ENCODE measurements at places on chromosomes 2 and 18.

DNA sequence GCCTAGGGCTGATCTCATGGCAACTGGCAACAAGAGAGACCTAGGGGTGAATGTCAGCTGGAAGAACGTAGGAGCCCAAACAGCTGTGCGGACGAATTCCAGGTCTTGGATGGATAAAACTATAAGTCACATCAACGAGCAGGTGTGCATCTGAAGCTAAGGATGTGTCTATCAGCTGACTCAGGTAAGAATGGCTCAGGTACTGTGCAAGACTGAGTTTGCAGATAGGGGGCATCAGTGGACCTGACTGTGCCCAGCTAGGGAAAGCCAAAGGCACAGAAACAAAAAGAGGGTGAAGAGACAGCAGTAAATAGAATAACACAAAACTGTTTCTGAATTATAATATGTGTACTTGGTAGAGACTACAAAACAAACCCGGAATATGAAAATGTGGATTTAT, 357.3 kb downstream of the ZEB2 start:
- no peak for DNase-seq

DNA sequence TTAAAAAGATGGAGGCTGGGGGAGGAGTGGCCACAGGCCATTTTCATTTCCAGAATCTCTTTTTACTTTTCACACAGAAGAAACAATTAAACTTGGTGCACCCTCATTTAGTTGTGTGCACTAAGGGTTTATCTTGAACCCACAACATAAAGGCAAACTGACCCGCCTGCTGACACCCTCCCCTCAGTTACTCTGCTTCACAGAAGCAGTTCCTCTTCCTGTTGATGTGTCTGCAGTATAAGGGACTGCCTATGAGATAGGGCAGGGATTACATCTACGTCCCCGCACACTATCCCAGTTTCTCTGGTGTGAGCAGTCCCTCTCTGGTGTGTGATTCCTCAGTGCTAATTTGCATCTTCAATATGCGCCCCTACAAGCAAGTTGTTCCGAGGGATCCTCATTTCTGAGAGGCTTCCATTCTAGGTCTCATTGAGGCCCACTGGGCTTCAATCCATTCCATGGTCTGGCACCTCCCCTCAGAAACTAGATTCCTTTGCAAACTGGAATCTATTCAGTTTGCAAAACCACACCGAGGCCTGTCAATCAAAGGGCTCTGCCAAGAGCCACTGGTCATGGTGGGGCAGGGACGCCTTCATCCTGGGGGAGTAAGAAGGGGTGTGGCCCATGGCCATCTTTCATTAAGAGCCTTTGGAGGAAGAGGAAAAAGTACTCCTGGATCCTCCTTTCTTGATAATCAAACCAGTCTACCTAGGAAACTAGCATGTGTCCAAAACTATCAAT, 12.3 kb downstream of the CREG2 start:
- no peak for DNase-seq

DNA sequence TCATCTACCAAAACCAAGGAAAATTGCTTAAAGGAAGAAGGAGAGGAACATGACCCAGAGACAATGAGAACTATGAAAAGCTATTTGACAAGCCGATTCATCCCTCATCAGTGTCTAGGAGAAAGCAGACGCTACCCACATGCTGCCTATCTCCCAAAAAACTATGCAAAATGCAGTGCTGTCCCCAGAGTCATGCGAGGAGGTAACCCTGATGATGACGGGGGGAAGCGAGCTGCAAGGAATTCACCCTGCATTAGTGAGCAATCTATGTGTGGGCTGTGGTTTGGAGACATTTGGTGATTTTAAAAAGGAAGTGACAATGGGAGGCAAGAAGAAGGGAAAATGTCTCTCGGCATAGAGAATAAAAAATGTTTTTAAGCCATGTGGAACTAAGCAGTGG, 472.7 kb downstream of the CMPK2 start:
- DNase-seq, result no peak

GRCh38 chr2:63977904-63978303, 41.3 kb downstream of the VPS54 start:
- DNase-seq, result no peak

DNA sequence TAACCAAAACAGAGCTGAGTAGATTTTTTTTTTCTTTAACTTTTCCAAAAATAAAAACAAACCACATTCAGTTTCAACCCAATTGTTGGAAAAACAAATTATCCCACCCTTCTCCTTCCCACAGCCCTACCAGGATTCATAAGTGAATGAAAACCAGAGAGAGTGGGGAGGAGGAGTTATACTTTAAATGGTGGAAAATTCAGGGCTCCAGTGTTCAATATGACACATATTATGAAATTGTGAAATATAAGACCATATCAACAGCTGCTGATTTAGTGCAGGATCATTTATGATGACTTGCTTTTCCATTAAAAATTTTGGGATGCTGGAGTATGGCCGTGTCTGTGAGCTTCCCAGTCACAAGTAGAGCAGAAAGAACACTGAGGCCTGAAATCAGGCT, 26.7 kb downstream of the COLEC12 start:
- no peak for DNase-seq

DNA sequence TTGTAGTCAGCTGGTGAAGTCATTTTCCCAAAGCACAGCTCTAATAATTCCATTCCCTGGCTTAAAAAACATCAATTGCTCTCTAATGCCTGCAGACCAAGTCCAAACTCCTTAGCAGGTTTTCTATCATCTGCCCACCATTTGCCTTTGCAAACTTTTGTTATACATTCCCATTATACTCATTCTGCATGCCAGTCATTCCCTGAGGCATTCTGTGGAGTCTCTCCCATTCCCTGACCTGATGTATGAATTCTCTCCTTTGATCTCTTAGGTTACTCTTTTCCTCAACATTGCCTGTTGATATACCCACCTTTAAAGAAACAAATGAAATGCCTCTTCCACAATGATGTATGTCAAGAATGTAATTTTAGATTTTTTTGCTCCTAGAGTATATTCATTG, 852.0 kb upstream of the FSHR start:
- DNase-seq, result no peak

- DNase-seq, result no peak
These were observed 421.4 kb upstream of the TCF4 start for GRCh38 chr18:56009411-56009810.

DNA sequence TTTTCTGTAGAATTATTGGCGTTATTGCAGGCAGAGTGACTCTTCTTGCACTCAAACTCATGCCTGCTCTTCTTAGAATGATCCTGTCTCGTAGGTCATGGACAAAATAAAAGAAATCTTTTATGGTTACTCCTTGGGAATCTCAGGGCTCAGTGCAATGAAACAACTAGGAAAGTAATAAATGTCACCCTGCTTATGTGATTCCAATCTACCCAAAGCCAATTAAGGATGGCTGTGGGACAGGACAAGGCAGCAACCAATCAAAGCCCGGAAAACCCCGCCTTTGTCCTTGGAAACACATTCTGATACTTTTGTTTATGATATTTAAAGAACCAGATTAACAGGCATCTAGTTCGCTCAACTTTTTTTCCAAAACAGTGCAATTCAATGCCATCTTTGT, 53.0 kb downstream of the GRB14 start:
- no peak for DNase-seq

- no peak for DNase-seq
These were observed 97.1 kb upstream of the RMDN2 start for GRCh38 chr2:37827911-37828511.

DNA sequence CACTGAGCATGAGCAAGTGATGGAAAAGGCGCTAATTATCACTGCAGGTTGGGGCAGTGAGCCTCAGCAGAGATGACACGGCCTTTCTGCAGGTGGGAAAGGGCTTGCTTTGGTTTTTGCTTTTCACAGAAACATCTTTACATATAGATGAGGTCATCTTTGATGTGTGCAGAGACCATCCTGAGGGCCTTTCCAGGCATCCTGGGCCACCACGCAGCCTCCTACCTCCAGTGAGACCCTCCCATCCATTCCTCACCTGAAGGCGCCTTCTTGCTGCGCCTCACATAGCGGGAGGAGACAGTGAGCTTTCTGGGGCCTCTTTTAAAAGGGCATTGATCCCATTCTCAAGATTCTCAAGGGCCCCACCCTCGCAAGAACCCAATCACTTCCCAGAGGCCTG, 235.3 kb upstream of the RAB6C start:
- DNase-seq, result no peak

GRCh38 chr18:76174451-76174850, 320.6 kb downstream of the ZNF516 start:
- DNase-seq, result no peak

GRCh38 chr2:150490466-150490865, 3.0 kb upstream of the RND3 start:
- no peak for DNase-seq

DNA sequence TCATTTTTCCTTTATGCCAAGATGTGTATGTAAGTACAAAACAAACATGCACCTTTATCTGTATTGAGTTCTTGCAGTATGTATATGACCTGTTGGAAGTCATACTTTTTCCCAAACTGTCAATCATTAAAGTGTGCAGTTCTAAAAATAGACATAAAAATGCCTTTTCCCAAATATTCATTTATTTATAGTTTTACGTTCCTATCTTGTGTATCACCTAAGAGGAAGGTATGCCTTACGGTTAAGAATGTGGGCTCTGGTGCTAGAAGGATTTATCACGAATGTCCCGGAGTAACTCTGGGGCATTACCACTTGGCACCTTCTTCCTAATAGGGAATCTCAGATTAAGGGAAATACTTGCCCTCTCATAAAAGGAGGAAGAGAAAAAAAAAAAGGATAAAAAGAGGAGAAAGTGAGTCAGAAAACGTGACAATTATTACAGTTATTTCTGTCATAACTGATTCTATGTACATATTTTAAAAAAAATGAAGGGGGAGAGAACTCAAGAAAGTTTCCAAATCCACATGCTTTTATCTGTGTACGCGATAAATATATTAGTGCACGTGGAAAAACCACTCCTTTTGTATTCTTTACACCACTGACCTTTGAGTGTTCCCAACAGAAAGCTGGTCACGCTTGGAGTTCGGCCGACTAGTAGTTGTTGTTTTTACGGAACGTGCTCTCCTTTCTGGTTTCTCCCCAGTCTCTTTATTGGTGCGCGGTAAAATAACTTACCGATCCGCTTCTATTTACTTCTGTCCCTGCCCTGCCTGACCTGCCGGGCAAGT, 721 bp downstream of the MCEE start:
- DNase-seq, result no peak

GRCh38 chr2:202032846-202033316, 774 bp upstream of the FZD7 start:
- DNase-seq, result no peak

DNA sequence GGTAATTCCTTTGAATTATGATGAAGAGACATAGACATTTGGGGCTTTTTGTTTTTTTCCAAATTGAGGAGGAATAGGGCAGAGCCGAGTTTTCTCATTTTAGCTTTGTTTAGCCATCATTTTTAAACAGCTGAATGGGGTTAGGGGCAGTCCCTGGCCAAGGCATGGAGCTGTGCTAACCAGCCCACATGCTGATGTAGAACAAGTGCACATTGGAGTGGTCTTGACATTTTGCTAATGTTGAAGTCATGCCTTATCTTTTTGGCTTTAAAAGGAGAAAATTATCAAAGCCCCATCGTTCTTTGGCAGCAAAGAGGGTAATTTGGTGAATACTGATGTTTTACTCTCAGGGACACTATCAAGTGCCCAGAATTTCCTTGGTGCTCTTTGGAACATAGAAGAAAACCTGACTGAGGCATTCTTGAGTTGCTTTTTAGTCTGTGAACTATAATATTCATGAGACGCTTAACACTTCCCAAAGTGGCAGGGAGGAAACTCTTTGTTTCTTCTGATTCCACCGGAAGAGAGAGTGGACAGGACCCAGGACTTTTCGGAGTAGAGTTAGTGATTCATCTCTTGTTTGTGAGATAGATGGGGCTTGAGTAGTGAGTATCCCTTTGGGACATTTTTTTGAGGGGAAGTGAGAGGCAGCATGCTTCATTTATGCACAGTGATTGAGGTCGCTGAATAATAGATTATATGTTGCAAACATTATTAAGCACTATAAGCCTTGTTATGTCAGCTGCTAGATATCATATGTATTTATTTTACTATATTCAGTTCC, 45.0 kb downstream of the MTA3 start:
- DNase-seq, result no peak

GRCh38 chr18:9429662-9429993, 45.7 kb upstream of the RALBP1 start:
- no peak for DNase-seq

DNA sequence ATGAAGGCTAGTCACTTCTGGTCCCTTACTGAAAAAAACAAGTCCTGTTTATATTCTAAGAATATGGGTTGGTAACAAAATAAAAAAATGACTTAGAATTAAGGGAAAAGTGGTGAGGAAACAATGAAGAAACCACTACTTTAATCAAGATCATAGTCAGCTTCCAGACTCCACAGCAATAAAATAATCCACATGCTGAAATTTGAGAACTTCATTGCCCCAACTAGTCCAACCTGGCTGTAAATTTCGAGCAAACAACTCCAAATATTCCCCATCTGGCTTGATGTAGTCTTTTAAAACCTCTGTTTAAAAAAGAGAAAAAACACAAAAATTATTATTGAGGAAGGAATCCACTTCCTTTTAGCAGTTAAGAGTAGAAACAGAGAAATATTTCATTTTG, 32.5 kb downstream of the METTL4 start:
- DNase-seq, result no peak

DNA sequence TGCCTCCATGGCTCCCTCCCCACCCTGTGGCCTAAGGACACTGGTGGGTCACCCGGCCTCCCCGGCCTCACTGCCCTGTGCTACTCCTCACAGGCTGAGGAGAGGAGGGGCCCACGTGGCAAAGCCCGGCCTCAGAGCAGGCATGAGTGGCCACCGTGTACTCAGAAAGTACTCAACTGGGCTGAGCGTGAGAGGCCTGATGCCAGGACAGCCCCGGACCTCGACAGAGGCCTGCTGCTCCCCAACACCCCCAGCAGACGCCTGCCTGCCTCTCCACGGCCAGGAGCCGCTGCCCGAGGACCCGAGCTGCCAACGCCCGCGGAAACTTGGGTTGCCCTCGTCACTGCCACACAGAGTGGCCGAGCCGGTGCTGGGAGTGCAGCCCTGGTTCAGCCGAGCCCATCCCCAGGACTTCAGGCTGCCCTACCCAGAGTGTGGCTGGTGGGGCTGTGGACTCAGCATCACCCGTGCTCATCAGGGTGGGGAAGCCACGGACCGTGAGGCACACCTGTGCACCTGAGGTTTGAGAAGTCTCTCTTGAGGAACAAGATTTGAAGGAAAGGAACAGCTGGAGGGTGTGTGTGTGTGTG, 59.3 kb downstream of the CENPO start:
- DNase-seq, result no peak

DNA sequence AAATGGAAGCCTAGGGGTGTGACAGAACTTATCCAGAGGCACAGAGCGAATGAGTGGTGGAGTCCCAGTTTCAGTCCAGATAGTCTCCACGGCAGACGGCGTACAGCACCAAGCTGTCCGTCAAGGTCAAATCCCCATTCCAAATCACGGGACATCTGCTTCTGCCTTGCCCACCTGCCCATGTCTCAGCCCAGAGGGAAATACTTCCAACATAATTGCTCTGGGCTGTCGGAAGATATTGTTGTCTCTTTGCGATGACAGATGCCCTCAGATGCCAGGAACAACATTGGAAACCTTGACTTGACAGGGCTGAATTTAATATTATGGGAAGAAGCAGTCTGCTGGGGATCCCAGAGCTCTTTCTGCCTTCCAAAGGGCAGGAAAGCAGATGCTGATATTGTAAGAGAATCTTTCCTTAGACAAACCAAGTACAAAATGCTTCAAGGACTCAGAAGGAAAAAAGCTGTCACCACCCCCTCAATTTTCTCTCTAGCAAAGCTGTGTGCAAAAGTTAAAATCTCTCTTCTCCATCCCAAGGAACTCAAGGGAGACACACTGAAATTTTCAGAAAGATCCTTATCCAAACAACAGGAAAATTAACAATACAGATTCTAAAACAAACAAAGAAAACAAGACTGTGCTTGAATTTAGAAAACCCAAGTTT, 364.0 kb downstream of the LRATD1 start:
- no peak for DNase-seq
